ENCODE measurements at places on chromosomes 3 and 15.

GRCh38 chr15:70617911-70618287 is 145.5 kb downstream of the UACA start:
- DNase-seq: no peak

DNA sequence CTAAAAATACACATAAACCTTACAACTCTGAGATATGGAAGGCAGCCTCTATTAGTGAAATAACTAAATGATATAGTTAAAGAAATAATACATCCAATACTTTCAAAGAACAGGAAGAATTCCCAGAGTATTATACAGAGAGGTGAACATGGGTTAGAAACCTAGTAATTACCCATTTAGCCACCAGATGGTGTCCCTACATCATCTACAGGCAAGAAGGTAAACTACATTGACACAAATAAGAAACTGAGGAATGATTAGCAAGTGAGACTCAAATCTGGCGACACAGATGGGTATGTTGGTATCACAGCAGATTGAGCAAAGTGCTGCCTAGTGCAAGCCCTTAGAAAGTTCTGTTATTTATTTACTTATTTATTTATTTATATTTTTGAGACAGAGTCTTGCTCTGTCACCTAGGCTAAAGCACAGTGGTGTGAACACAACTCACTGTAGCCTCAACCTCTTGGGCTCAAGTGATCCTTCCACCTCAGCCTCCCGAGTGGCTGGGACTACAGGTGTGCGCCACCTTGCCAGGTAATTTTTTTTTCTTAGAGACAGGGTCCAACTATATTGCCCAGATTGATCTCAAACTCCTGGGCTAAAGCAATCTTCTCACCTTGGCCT is 28.2 kb downstream of the NEK4 start:
- DNase-seq: peak; percentile 46

- no peak for DNase-seq
Observed at GRCh38 chr15:70580286-70580685, 183.1 kb downstream of the UACA start.

DNA sequence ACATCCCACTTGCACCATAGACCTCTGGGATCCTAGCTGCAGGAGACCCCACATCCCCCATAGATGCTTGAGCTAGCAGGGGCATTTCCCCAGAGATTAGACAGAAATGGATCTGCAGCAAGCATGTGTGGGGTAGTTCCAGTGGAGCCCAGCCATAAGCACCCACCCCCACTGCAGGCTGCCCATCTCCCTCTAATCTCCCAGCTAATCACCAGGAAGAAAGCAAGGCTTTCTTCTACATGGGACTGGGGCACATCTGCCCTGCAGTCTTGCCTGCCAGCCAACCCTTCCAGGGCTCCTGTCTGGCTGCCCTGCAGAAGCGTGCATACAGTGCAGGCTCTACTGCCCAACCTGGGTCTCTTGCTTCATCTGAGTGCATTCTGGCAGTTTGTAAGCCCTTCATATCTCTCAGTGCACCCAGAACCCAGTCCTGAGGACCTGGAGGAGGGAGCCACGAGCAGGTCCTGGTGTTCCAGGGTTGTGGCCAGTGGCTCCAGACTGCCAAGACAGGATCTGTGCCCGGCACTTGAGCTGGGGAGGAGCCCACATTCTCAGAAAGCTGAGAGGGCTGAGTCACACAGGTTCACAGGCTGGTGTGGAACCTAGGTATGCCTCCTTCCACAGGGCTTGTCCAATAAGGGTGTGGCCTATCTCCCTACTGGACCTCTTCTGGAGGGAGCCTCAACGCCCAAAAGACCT is 49.9 kb upstream of the IGSF11 start:
- DNase-seq: no peak

DNA sequence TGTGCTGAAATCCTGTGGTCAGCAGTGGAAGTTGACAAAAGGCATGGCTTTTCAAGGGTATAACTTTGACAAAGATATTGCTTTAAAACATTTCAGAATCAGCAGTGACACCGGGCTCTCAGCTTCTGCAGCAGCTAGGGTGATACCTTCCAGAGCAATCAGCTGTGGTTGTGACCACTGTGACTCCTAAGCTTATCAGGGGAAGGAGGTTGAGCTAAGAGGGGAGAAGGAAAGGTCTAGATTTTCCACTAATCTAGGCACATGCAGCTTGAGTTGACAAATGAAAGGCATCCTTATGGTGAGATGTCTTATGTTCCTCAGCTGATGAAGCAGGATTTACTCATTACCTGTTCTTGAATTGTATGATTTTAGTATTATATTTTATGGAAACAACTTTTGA is 16.3 kb upstream of the LRRFIP2 start:
- no peak for DNase-seq

DNA sequence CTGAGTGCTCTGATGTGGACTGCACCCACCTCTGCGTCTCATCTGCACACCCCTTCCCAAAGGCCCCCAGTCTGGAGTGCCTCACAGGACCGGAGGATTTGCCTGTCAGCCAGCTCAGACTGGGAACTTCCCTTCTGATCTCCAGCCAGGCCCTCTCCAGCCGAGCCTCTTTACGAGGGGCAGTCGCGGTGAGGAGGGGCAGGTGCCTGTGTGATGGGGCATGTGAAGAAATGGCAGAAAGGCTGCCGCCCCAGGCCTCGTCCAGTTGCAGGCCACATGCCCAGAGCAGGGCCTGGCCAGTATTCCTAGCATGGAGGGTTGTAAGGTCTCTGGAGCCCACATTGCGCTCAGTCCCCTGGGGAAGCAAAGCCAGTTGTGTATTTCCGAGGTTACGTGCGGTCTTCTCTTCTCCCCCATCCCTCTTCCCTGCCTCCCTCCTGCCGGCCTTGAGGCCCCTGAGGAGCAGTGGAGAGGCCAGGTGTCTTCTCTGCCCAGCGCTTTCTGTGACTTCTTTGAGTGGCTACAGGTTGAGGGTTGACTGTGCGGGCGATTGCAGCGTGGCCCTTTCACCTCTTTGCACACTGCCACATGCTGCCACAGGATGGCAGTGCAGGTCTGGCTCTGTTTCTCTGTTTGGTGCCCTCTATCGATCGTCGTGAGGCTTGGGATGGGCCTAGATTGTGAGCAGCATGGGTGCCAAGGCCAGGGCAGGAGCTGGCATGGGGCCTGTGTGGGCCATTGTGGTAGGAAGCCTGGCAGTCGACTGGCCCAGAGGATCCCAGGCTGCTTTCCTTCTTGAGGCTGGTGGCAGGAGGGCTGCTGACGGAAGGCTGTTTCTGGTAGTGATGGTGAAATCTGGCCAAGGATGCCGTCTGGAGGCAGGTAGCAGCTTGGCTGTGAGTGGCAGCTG is 5.3 kb downstream of the CLK3 start:
- peak; percentile 82 for DNase-seq

- no peak for DNase-seq
Observed at GRCh38 chr15:57743424-57743823, 36.9 kb downstream of the POLR2M start.

DNA sequence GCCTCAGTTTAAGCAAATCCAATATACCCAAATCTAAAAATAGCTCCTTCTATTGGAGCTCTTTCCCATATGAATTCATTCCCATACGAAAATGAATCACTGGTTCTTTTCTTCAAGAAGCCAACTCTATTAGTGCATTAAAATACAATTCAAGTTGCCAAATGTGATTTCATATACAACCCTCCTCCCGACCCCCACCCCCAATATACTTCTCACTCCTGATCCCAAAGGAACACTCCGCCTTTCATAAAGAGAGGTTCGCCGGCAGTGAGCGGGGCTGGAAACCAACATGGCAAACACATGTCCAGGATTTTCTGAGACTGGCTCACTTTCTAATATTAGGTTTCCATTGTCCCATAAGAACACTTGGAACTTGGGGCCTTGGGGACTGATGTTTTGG is 48.5 kb downstream of the MAGEF1 start:
- no peak for DNase-seq

DNA sequence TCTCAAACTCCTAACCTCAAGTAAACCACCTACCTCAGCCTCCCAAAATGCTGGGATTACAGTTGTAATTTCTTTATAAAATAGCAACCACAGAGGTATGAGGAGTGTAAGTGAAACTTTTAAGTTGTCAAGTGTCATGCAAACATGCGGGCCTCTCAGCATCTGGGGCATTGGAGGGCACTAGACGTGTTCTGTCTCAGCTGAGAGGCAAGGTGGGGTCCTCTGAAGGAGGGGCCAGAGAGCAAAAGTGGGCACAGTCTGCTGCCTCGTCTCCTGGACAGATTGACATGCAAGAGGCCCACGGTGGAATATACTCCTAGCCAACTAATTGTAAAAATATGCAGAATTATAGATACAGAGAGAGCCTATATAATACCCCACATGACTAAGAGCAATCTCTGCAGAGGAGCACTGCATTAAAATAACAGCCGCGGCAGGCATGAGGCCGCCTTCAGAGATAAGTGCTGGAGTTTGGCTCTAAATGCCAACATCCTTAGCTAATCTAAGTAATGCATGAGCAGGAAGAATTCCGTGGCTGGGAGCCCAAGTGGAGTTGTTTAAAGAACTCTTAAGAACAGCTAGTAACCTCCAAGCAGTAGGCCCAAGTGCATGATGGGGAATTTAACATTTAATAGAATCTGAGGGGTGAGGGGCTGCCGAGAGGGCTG is 87.8 kb upstream of the RNU6-1 start:
- DNase-seq: no peak

DNA sequence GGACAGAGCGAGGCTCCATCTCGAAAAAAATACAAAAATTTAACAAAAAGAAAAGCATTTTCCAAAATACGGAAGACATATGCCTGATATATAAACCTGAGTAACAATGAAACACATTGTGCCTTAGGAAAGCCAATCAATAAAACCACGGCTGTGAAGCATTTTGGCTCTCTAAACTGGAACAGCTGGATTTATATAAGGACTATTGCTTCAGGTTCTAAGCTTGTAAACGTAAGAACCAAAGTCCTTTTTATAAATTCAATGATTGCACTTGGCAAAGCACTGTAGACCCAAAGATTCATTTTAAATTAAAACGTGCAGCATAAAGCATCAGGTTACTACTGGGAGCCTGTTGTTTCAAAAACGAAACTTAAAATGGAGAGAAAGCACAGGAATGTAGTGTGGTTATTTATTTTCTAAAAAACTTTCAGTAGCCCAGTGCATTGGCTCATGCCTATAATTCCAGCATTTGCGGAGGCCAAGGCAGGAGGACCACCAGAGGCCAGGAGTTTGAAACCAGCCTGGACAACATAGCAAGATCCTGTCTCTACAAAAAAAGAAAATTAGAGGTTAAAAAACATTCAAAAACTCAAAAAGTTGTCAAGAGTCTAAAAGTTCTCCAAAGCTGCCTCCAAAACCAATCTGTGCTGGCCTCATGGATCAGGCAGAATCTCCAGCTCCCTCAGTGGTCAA is 61.5 kb downstream of the USF3 start:
- DNase-seq: no peak

Data from inflammatory macrophage (primary cell).